Ovary (tissue), 10 donors: ENCODE measurements at places on chromosomes 1 and 21. TPM values are rescaled to one million over a fixed set of nuclear protein-coding genes. Genes with fewer than 3 reads are reported as not detected.

DNA sequence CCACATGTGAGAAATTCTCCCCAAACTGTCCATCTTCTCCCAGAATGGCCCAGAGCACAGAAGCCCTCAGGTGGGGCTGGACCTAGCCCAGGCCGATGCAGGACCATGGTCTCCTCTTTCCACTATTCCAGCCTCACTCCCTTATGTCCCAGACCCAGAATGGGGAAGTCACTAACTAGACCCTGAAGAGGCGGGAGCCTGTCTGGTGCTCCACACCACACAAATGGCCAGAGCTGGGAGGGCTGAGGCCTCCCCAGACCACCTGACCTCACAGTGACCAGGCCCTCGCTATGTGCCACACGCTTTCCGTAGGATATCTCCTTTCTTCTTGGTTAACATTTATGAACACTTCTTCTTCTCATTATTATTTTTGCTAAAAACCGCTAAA, 54.9 kb upstream of the EDN2 start:
- DNase-seq: no peak

GRCh38 chr1:40143891-40144575, 17.2 kb upstream of the RLF start:
- peak; percentile 44 for DNase-seq

Gene SUSD4
- 47.0 TPM for total RNA-seq

- DNase-seq: no peak
Observed at GRCh38 chr1:7151978-7152377, 366.7 kb downstream of the CAMTA1 start.

DNA sequence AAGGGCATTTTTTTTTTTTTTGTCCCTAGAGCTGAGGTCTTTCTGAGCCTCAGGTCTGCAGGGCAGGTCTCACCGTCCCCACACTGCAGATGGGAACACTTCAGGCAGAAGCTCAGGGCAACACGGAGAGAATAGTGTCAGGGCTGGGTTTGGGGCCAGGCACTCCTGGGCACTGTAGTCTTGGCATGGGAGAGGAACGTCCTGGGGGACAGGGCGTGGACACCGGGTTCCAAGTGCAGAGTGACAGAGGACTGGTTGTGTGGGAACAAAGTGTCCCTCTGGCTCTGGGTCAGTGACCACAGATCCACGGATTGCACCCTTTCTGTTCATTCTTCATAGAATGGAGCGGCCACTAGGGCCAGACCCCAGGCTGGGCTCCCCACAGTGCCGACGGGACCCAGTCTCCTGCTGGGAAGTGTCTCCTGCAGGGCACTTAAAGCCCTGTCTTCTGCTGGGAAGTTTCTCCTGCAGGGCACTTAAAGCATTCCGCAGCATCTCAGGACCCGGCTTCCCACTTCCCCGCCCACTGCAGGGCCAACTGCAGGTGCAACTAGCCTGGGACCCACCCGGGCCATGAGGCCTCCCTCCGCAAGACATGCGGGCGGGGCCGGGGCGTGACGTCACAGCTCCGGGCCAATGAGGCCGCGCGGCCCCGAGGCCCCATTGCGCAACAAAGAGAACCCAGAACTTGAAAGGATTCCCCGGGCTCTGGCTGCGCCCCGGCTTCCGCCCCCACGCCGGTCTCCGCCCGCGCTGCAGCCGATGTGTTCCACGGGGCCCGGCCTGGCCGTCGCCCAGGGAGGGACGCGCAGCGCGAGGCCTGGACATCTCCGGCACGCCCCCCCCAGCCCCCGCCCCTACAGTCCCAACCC, 1.2 kb downstream of the GPR153 start:
- DNase-seq: peak; percentile 92

GRCh38 chr1:203839081-203839480, 22.3 kb upstream of the SNRPE start:
- DNase-seq: no peak

Gene NEGR1
- total RNA-seq: 10.3 TPM

GRCh38 chr21:33801424-33802405, 113.9 kb downstream of the ATP5PO start:
- no peak for DNase-seq

DNA sequence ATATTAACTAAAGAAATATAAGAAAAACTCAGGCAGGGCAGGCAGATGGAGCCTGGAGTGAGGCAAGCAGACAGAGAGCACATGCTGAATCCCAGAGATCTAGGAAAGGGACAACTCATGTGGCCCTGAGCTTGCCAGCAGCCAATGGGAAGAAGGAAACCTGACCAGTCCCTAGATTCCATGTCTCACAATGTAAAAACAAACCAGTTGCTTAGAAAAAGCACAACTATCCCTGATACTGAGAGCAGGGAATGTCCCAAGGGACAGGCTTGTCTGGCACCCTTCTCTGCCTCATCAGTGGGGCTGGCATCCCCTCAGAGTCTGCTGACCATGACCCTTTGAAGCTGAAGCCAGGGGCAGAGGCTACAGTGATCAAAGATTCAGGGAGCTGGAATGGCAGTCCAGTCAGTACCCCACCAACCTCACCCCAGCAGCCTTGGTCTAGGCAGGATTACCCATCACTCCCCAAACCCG, 27.8 kb downstream of the HSPG2 start:
- DNase-seq: peak; percentile 63

DNA sequence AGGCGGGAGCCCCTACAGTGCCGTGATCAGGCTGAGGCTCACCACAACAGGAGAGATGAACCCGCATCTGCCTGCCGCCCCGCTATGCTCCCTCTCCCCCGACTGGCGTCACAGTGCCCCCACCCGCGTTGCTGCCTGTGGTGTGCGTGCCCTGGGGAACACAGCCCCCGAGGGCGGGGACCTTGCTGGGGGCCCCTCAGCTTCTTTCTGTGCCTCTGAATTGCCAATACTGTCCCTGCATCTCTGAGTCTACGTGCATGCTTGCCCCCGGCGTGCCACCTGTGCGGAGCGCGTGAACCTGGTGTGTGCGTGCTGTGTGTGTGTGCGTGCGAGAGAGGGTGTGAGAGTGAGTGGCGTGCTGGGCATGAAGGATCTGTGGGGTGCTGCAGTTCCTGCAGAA, 10.3 kb downstream of the PARS2 start:
- no peak for DNase-seq

Gene BARHL2
- not detected for total RNA-seq

DNA sequence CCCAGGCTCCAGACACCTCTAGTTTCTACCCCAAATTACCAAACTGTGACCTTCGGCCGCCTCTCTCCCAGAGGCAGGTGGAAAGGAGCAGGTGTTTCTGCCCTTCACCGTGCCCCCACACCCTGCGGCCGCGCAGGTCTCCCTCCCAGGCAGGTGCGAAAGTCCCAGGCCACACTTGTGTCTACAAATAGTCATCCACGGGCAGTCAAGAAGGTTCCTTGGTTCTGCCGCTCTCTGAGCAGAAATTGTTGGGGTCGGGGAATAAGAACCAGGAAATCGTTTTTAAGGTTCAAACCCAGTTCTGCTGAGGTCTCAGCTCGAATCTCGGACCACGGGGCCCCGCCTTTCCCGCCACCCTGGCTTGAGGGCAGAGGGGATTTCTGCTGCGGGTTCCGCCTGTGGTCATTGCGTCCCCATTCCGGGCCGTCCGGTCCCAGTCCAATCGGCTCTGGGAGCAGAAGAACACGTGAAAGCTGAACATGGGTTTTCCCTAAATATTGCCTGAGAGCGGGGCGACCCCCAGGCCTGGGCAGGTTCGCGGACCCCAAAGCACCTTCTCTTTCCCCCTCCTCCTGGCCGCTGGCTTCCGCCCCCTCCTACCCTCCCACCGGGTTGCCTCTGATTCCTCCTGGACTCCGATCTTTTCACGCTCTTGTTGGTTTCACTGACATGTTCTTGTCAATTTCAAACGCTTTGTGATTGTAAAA, 1.2 kb upstream of the ATF3 start:
- peak; percentile 57 for DNase-seq

DNA sequence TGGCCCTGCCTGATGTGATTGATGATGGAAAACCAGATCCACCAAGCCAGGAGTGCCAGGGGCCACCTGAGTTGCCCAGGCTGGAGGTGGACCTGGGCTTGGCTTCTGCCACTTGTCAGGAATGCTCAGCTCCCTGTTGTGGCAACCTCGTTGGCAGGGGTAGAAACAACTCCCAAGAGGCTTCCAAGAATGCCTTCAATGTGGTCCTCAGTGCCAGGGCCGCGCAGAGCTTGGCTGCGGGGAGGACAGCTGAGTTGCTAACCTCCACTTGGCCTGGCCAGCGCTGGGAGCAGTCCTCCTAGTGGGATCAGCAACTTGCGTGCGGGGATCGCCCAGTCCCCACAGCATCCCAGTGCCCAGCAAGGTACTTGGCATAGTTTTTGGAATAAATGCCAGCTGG, 9.0 kb downstream of the MYOM3 start:
- no peak for DNase-seq
